ENCODE measurements at places on chromosomes 12 and 14. TPM values are rescaled to one million over a fixed set of nuclear protein-coding genes. Genes with fewer than 3 reads are reported as not detected.

The HAL gene
- total RNA-seq, result 0.10 TPM

GRCh38 chr12:122726080-122726558 lies 4.5 kb downstream of the HCAR1 start:
- H3K27ac ChIP-seq, result no peak overlapping the region
- no peak overlapping the region for H3K4me3 ChIP-seq
- no peak for DNase-seq
- H3K27me3 ChIP-seq, result peaks cover 4% of the 10 kb centered on the region

DNA sequence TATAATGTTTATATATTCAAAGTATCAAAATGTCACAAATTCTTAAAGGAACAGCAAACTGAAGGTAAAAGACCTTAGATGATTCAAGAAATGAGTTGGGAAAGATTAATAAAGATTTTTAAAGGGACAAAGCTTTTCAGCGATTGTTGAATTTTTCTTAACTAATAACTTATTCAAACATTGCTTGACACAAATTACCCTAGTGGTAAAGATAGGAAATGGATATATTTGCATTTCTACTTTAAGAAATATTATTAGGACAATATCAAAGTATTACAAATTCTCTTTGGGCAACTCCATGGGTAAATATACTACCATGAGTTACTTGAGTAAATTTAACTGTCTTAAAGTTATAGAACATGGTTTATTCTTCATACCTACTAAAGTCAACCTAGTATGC lies 266.0 kb upstream of the GARIN2 start:
- no peaks in the 10 kb centered on the region for H3K4me1 ChIP-seq
- H3K27ac ChIP-seq, result no peak overlapping the region
- DNase-seq, result no peak
- no peak overlapping the region for H3K4me3 ChIP-seq
- peaks cover 33% of the 10 kb centered on the region for H3K36me3 ChIP-seq
- H3K27me3 ChIP-seq, result no peaks in the 10 kb centered on the region

DNA sequence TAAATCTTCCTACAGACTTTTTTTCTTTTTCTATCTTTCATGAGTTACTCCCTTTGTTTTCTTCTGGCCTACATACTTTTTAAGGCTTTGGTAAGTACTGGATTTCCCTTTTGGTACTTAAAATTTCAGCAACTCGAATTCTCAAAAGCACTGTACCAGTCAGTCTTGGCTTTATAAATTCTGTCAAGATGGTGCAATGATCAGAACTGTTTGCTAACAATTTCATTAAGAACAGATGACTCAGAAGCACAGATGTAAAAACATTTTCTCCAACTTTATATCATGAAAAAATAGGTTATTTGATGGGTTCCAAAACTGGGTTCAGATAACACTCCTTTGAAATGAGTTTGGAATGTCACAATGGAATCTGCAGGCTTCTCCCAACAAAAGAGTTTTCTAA lies 1961.8 kb upstream of the FLRT2 start:
- no peaks in the 10 kb centered on the region for H3K27me3 ChIP-seq
- no peak overlapping the region for H3K27ac ChIP-seq
- no peak for DNase-seq
- H3K36me3 ChIP-seq, result no peaks in the 10 kb centered on the region

DNA sequence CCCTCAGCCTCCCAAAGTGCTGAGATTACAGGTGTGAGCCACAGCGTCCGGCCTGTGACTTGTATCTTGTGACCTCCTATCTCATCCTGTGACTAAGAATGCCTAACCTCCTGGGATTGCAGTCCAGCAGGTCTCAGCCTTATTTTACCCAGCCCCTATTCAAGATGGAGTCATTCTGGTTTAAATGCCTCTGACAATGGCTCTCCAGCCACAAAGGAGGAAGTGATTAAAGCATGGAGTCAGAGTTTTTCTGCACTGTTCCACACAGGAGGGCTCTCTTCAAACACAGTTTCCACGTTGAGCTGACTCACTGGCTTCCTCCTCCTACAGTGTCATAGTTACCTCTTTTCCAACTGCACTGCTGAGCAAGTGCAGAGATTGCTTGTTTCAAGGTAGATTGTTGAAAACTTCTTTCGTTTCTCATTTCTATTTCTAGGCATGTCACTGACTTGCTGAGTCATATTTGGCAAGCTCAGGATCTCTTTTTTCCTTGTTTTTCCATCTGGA lies 383.8 kb downstream of the PCNX1 start:
- no peaks in the 10 kb centered on the region for H3K27me3 ChIP-seq
- no peaks in the 10 kb centered on the region for H3K4me1 ChIP-seq
- no peak for DNase-seq
- H3K27ac ChIP-seq, result no peak overlapping the region
- no peak overlapping the region for H3K4me3 ChIP-seq

DNA sequence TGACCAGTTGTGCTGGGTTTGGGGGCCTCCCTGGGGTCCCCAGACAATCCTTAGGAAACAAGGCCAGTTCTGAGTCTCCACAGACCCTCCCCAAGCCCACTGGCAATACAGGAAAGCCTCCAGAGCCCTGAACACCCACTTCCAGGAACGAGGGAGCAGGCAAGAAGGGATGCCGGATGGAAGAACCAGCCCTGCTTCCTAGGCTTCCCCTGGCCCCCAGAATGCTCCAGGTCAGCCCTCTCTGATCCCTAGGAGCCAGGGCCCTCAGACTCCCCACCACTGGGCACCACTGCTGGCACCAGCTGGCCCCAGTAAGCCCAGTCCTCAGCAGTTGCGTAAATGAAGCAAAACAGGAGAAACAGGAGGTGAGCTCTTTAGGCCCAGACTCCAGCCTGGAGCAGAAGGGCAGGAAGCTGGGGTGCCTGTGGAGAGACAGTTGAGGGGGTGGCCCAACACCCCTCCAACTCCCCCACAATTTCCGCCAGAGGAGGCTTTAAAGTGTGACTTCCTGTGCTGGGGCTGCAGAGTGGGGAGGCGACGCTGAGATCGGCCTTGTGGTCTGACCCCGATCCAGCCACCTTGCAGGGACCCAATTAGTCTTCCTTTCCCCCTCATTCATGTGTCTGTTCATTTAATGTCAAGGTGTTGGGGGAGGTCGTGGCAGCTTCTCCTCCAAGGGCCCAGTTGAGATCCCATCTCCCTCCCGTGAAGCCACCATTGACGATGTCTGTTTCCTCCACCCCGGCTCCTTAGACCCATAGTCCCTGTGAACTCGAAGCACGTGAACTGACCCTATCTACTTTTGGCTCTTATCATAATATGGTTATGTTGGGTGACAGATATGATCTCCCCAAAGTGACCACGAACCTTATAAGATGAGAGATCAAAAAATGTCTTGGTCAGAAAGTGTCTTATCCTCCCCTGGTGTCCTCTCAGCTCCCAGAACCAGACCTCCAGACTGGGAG lies 4.7 kb downstream of the TNFRSF1A start:
- peak overlapping the region; percentile 100 for H3K27ac ChIP-seq
- H3K4me3 ChIP-seq, result peak overlapping the region; percentile 22
- H3K4me1 ChIP-seq, result peaks cover 72% of the 10 kb centered on the region
- DNase-seq, result peak; percentile 58
- no peaks in the 10 kb centered on the region for H3K27me3 ChIP-seq

DNA sequence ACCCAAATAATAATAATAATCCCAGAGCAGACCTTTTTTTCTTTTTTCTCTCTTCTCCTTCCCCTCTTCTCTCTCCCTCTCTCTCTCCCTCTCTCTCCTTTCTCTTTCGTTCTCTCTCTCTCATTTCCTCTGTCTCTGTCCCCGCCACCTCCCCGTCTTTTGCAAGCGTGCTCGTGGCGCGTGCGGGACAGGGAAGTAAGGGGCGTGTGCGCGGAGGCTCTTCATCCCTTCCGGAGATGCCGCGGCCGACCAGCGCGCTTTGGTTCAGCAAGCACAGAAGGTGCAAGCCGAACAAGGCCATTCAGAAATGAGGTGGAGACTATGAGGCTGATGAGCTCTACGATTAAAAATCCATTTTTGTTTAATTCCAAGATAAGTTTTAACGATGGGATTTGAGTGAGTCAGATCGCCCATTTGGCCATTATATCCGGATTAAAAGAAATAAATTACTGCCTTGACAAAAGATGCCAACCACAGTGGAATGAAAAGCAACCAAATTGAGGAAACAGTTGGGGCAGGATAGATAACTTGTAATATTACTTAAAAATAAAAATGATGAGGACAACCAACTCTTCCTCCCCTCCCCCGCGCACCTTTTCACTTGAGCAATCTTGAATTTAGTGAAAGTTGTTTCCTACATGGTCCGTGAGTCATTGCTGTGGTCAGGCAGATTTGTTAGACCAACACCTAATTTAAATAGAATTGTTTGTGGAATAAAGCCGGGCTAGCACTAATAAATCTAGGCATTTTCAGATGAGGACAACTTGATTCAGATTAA lies 1.2 kb upstream of the AMIGO2 start:
- peaks cover 30% of the 10 kb centered on the region for H3K4me1 ChIP-seq
- no peaks in the 10 kb centered on the region for H3K36me3 ChIP-seq
- H3K27me3 ChIP-seq, result no peaks in the 10 kb centered on the region
- H3K27ac ChIP-seq, result peak overlapping the region; percentile 90
- peak overlapping the region; percentile 92 for H3K4me3 ChIP-seq

DNA sequence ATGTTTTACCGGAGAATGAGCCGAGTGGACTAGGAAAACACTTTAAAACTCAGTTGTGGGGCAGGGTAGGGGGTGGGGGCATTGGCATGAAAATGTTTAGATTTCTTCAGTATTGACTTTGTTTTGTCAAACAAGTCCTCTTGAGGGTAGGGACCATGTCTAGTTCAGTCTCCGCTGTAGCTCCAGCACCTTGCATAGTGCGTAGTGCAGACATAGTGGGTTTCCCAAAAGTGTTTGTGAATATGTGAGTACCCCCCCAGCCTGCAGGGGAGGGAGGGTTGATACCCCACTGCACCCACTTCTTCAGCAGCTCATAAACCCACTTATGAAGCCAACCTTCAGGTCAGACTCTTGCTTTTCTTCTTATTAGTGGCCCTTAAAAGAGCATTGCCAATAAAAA lies 71.4 kb downstream of the TTC9 start:
- H3K36me3 ChIP-seq, result no peaks in the 10 kb centered on the region
- H3K4me3 ChIP-seq, result no peak overlapping the region
- peaks cover 8% of the 10 kb centered on the region for H3K27me3 ChIP-seq
- H3K4me1 ChIP-seq, result peaks cover 15% of the 10 kb centered on the region
- H3K27ac ChIP-seq, result no peak overlapping the region

DNA sequence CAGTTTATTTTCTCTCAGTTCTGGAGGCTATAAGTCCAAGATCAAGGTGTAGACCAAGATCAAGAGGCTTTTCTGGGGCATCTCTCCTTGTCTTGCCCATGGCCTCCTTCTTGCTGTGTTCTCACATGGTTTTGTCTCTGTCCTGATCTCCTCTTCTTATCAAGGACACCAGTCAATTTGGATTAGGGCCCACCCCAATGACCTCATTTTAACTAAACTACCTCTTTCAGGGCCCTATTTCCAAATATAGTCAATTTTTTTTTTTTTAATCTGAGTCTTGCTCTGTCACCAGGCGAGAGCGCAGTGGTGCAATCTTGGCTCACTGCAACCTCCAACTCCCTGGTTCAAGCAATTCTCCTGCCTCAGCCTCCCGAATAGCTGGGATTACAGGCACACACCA lies 50.8 kb downstream of the TSHR start:
- no peak overlapping the region for H3K27ac ChIP-seq
- no peak overlapping the region for H3K4me3 ChIP-seq
- no peak for DNase-seq
- no peaks in the 10 kb centered on the region for H3K27me3 ChIP-seq

- no peak overlapping the region for H3K27ac ChIP-seq
- no peaks in the 10 kb centered on the region for H3K27me3 ChIP-seq
Observed at GRCh38 chr14:32846821-32847365, 91.8 kb upstream of the NPAS3 start.

- no peak overlapping the region for H3K4me3 ChIP-seq
- peaks cover 8% of the 10 kb centered on the region for H3K4me1 ChIP-seq
- peaks cover 25% of the 10 kb centered on the region for H3K36me3 ChIP-seq
- DNase-seq, result no peak
Observed at GRCh38 chr12:117014342-117014887, 84.8 kb downstream of the TESC start.

DNA sequence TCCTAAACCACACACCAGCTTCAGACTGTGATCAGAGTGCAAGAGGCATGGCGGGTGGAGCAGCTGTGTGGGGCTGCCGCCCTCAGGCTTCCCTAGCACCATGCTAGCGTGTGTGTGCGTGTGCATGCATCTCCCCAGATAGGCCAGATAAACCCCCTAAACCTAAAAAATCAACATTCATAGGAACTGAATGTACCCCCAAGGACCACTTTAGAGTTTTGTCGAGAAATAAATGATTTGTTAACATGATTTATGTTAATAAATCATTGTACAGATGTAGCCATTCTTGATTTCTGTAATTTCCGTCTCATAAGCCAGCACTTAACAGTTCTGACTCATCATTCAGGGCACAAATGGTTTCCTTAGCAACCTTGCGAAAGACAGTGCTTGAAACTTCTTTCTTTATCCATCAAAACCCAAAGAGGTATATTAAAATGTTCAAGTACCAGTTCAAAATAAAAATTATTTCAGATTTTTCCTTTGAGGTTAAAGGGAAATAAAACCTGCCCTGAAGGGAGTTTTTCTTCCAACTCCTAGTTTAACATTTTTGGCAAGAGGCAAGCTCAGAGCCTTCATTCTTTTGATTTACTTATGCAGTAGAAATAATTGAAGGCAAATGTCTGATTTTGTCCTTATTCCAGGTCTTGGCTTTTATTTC lies 206.2 kb upstream of the RGS6 start:
- H3K4me3 ChIP-seq, result no peak overlapping the region
- DNase-seq, result no peak
- no peaks in the 10 kb centered on the region for H3K4me1 ChIP-seq
- no peaks in the 10 kb centered on the region for H3K27me3 ChIP-seq
- H3K36me3 ChIP-seq, result peaks cover 32% of the 10 kb centered on the region
- no peak overlapping the region for H3K27ac ChIP-seq

GRCh38 chr12:62472472-62472871 lies 5.8 kb downstream of the MON2 start:
- H3K27me3 ChIP-seq, result no peaks in the 10 kb centered on the region
- DNase-seq, result no peak
- peaks cover 20% of the 10 kb centered on the region for H3K36me3 ChIP-seq
- H3K4me3 ChIP-seq, result no peak overlapping the region
- no peak overlapping the region for H3K27ac ChIP-seq
